ENCODE measurements at places on chromosomes 4 and X.

- DNase-seq = no peak
These were observed 2.0 kb upstream of the TMPRSS11D start for GRCh38 chr4:67885762-67886161.

- no peak for DNase-seq
These were observed 31.7 kb upstream of the APLN start for GRCh38 chrX:129686422-129686948.

DNA sequence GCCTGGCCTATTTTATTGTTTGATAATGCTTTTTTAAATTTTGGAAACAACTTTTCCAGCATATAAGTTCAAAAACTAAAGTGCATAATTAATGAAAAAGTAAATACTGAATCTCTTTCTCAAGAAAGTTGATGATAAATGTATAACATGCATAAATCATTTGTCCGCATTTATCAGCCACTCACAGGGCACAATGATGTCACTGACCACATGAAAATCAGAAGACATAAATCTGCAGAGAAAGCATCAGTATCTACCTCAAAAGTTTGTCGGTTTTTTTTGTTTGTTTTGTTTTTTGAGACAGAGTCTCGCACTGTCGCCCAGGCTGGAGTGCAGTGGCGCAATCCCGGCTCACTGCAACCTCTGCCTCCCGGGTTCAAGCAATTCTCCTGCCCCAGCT lies 5.5 kb upstream of the HPRT1 start:
- no peak for DNase-seq

GRCh38 chr4:100117750-100118149 lies 72.5 kb downstream of the DDIT4L start:
- no peak for DNase-seq

DNA sequence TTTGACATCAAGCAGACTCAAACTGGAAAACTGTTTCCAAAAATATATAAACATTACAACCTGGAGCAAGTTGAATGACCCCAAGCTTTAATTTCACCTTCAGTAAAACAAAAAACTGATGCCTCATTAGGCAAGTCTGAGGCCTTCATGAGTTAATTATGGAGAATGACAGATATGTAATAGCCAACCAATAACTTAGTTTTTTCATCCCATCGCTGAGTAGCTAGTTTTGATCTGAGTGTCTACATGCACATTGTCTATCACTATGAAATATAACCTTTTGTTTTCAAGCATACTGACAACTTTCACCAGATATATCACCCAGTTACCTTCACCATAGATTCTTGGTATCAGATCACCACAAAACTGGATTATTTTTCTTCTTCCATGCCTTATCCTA lies 16.4 kb downstream of the PRKG2 start:
- DNase-seq = no peak

GRCh38 chr4:164648849-164649212 lies 105.1 kb upstream of the SMIM31 start:
- DNase-seq = no peak

- DNase-seq = no peak
These were observed 26.3 kb upstream of the UCP1 start for GRCh38 chr4:140595065-140595464.

GRCh38 chrX:119640731-119641170 lies 34.5 kb upstream of the NKRF start:
- no peak for DNase-seq

GRCh38 chr4:82981138-82981537 lies 29.5 kb downstream of the LIN54 start:
- DNase-seq = no peak

GRCh38 chr4:78610546-78611214 lies 59.1 kb downstream of the ANXA3 start:
- no peak for DNase-seq

DNA sequence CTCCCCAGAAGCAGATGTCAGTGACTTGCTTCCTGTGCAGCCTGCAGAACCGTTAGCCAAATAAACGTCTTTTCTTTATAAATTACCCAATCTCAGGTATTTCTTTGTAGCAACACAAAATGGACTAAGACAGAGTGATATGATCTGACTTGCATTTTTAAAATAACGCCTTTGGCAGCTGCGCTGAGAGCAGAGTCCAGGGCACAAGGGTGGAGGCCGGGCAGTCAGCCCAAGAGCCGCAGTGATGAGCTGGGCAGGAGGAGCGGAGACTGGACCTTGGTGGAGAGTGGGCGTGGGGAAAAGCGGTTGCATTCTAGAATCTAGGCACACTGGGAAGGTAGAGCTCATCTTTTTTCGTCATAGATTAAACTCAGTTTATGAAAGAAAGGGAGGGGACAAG lies 56.5 kb upstream of the ACSL1 start:
- DNase-seq = no peak

DNA sequence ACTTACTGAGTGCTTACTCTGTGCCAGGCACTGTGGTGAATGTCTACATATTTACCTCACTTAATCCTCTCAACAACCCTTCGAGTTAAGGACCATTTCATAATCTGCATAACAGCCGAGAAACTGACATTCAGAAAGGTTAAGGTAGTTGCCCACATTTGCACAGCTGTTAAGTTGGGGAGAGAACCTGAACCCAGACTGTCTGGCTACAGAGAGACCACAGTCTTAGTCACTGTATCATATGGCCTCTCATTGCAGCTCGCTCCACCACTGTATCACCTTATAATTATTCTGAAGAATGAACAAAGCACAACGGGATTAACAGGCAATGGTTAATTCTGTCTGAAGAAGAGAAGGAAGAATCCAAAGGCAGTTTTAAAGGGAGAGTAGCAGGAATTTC lies 98.5 kb downstream of the ADGRA3 start:
- DNase-seq = no peak

DNA sequence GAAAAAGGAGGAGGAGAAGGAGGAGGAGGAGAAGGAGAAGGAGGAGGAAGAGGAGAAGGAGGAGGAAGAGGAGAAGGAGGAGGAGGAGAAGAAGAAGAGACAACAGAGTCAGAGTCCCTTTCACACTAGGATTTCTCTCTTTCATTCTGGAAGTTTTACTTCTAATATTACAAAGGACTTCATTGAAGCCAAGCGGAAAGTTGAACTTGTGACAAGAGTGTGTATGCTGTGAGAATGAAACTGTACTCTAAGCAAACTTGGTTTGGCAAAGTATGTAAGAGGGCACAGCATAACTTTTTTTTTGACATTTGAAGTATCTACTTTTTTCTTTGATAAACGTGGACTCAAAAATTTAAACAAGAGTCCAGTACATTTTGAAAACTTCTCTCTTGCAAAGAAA lies 48.0 kb downstream of the CXCL8 start:
- no peak for DNase-seq

- DNase-seq = no peak
These were observed 4.2 kb upstream of the CDS1 start for GRCh38 chr4:84578540-84579402.
